ENCODE measurements at places on chromosomes 7 and 10.

- DNase-seq: no peak
Measured at GRCh38 chr10:11295492-11295891, 277.8 kb downstream of the CELF2 start.

GRCh38 chr7:123824754-123825067 lies 20.3 kb upstream of the HYAL4 start:
- no peak for DNase-seq

- no peak for DNase-seq
Measured at GRCh38 chr10:25288181-25288580, 113.4 kb downstream of the GPR158 start.

GRCh38 chr7:11188529-11189310 lies 215.0 kb downstream of the PHF14 start:
- no peak for DNase-seq

GRCh38 chr10:28624351-28624750 lies 53.0 kb upstream of the BAMBI start:
- no peak for DNase-seq

- no peak for DNase-seq
Measured at GRCh38 chr10:5611899-5612680, 54.3 kb downstream of the ASB13 start.

DNA sequence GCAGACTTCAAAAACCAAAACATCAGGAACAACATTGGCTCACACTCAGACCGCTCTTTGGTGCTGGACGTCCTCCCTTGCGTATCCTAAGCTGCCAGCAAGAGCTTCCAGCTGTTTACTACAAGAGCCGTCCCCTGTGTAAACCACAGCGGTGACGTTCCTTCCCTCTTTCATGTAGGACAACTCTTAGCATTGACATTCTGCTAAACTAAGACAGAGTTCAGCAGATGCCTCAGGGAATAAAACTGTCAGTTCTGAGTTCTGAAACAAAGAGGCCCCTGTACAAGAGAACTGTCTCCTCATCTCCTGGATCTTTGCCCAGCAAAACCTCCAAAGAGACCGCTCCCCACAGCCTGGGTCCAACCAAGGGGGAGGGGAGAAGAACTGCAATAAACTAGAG lies 57.8 kb upstream of the OPALIN start:
- DNase-seq: no peak

DNA sequence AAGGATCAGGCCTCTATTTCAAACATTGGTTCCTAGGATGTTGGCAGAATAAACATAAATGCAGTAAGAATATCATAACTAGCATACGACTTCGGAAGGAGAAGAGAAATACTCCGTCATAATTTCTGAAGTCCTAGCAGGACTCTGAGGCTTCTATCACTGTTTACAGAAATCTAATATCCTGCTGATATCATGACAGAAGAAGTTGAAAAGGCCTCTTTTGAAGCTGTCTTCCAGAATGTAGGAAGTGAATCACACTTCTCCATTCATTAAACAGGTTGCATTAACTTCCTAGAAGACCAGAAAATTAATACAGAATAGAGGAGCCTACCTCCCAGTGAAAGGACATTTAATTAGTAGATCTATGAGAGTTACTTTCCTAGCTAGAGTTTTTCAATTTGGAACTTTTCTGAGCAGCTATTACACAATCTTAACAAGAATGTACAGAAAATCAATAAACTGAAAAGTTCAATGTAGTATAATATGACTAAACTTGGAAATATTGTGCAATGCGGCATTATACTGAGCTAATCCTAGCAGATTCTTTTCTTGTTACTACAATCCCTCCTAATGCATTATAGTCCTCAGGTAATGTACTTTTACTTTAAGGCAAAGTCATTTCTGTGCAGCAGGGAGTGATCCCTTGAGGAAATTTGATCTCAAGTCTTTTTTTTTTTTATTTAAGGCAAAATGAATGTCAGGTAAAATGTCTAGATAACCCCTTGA lies 622.6 kb upstream of the CELF2 start:
- no peak for DNase-seq

DNA sequence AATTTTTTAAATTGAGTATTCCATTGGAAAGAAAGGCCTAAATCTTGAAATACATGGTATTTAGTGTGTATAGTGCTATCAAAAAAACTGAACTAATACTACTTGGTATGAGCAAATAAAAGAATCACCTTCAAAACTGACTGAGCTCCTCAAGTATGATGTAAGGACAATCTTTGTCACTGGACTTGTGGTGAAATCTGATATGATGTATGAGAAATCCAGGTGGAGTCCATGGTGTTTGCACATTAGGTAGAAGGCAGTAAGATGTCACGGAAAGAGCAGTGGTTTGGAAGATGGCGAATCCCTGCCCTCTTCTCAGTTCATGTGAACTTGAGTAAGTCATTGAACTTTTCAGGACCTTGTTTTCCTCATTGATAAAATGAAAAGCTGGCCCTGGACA lies 62.1 kb upstream of the COL1A2 start:
- no peak for DNase-seq

DNA sequence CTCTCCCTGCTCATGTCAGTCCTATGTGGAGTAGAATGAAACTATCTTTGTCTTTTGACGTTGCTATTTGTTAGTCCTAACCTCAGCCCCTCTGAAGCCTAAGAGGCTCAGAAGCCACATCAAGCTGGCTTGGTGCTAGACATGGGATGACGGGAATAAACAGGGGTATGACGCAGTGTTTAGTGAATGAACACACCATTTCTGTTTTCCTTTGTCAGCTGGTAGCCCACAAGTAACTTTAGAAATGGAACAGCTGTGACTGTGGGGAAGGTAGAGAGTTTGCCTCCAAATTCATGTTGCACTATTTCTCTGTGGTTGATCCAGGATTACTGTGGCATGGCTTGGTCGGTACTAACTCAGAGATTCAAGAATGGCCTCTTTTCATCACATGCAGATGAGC lies 31.3 kb downstream of the COX15 start:
- no peak for DNase-seq

- DNase-seq: no peak
Measured at GRCh38 chr7:113705439-113705838, 213.4 kb downstream of the PPP1R3A start.
